ENCODE measurements at places on chromosomes 12 and 14.

- DNase-seq = peak; percentile 89
Measured at GRCh38 chr12:6825398-6826124, 2.6 kb upstream of the P3H3 start.

GRCh38 chr14:37623426-37623951 lies 28.1 kb downstream of the TTC6 start:
- no peak for DNase-seq

DNA sequence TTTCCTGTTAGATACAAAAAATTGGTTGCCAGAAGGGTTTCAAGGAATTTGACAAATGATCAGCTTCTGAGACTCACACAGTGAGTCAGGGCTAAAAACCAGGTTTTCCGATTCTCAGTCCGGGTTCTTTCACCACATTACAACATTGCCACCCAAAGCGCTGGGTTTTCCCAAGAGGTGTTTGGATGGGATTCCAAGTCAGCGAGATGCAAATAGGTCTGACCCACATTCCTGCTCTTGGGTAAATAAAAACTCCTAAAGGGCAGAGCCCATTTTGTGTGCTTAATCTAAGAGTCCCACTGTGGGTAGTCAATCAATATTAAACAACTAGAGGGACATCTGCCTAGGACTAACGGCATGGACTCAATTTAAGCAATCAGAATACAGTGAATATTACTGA lies 5.4 kb upstream of the RIC8B start:
- DNase-seq = no peak

DNA sequence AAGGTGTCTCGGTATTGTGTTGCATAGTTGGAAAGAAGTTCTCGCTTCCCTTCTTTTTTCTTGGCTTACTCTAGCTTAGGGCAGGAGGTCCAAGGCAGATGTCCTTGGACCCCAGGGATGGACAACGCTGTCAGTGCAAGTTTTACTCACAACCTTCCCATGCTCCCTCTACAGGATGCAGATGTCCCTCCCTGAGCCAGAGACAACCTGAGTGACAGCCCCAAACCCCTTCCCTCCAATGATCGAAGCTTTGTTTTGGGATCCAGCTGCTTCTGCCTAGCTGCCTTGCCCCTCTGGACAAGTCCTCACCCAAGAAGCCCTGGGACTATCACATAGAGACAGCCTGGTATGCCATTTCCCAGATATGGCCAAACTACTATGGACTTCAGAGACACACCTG lies 112.0 kb upstream of the RAP1B start:
- DNase-seq = no peak

DNA sequence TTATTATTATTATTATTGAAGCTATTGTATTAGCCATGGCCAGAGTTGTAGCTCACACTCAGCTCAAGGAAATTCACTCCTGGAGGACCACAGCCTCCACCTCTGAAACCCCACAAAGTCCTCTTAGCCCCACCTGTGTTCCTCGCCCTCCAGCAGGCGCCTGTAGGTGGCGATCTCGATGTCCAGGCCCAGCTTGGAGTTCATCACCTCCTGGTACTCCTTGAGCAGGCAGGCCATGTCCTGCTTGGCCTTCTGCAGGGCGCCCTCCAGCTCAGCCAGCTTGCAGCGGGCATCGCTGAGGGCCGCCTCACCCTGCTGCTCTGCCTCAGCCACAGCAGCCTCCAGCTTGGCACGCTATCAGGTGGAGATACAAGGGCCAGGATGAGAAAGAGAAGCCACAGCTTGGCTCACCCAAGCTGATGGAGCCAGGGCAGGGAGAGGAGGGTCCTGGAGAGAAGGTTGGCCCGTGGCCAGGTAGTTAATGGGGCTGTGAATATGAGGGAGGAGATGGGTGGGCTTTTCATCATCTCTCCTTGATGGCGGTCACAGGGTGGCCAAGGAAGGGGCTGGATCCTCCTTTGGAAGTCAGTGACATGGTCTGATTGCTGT lies 5.1 kb downstream of the KRT85 start:
- DNase-seq = no peak

DNA sequence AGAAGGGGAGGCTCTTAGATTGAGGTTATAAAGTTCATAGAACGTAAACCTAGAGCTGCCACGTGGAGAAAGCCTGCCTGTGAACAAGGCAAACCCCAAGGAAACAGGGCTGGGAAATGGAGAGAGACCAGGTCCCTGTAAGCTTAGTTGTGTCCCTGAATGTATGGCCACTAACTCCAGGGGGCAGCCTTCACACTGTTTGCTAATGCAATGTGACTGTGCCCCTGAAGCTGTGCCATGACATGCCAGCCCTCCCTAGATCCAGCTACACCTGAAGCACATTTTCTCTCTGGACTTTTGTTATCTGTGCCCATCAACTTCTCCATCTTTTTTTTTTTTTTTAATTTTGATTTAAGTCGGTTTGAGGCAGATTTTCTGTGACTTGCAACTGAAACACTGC lies 60.6 kb upstream of the TMCC3 start:
- DNase-seq = peak; percentile 63
